Activated CD8-positive, alpha-beta memory T cell treated with anti-CD3 and anti-CD28 coated beads, Interleukin-2, amount 50 U/mL, for 48 hours (primary cell): ENCODE measurements at places on chromosomes 2 and 18.

- DNase-seq: no peak
These were observed 518 bp upstream of the NFU1 start for GRCh38 chr2:69437751-69438154.

- no peak for DNase-seq
These were observed 256.4 kb upstream of the NETO1 start for GRCh38 chr18:73124175-73124574.

- DNase-seq: no peak
These were observed 80.1 kb upstream of the SPOPL start for GRCh38 chr2:138421315-138421970.

GRCh38 chr2:53903011-53903410 is 43.2 kb upstream of the GPR75 start:
- DNase-seq: no peak

DNA sequence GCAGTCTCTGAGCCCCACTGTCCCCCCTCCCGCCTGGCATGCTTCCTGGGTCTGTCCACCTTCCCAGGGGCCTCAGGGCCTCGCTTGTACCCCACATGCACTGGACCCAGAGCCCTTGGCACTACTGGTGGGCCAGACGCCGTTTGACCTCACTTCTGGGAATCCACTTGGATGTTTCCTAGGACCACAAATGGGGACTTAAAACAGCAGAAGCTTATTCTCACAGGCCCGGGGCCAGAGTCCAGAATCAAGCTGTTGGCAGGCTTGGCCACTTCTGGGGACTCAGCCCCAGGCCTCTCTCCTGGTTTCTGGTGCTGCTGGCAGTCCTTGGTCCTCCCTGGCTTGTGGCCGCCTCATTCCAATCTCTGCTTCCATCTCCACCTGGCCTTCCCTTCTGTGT is 19.6 kb downstream of the ANO7 start:
- DNase-seq: no peak

GRCh38 chr2:26088038-26088643 is 54.3 kb downstream of the RAB10 start:
- no peak for DNase-seq

DNA sequence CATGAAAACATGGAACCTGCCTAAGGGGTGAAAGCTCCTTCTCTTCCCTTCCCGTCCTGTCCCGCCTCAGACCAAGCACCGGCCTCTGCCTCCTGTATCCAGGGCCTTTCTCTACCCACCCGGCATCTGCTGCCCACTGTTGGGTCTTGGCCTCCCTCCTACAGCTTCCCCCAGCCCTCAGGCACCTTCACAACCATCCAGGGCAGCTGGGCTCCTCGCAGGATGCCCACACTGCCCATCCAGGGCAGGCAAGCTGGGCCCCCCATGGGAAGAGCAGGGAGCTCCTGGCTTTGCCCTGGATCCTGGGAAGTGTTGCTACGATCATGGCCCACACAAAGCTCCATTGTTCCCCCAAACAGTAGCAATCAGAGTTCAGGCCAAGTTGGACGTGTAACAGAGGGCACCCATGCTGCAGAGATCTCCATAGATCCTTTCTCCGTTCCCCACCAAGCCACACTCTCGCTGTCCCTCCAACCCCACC is 206.6 kb downstream of the NDUFA10 start:
- DNase-seq: peak; percentile 29

- no peak for DNase-seq
These were observed 33.3 kb downstream of the ANXA4 start for GRCh38 chr2:69774984-69775982.

DNA sequence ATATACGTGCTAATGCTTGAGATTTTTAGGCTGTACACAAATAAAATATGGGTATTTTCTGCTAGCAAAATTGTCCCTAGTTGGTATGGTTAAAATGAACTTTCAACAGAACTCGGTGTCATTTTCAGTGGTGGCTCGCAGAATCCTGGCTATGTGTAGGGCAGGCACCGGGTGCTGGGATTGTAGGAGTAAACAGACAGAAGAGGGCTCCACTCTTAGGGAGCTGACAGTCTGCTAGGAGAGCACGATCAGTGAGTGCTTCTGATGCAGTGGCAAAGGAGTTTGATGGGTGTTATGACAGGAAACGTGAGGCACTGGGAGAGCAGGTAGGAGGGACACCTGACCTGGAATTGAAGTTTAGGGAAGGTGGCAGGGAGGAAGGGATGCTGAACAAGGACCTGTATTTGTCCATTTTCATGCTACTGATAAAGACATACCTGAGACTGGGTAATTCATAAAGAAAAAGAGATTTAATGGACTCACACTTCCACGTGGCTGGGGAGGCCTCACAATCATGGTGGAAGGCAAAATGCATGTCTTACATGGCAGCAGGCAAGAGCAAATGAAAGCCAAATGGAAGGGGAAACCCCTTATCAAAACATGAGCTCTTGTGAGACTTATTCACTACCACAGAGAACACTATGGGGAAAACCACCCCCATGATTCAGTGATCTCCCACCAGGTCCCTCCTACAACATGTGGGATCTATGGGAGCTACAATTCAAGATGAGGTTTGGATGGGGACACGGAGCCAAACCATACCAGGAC is 105.4 kb upstream of the LCLAT1 start:
- no peak for DNase-seq

DNA sequence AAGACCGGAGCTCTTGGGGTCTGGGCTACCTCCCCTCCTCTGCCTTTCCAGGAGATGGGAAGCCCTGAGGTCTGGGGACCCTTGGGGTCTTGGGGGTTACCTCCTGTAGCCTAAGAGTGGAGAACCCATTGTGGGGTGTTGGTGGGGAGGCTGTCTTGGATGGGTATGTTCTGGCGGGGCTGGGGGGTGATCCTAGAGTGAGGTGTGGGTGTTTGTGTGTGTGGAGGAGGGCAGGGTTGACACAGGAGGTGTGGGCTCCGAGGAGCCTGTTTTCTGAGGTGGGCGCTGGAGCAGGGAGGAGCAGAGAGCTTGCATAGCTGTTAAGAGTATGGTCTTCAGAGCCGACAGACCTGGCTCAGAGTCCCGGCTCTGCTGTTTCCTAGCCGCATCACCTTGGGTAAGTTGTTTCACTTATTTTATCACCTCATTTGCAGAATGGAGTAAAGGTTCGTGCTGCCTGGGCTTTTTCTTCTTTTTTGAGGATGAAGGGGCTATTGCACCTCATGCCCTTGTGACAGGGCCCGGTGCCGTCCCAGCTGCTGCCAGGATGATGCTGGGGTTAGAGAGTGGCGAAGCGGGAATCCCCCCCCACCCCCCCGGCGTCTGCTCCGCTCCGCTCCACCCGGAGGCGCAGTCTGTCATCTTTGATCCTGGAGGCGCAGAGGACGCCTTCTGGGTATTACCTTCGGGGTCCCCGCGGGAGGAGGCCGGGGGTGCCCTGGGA is 17.2 kb downstream of the TET3 start:
- DNase-seq: no peak

DNA sequence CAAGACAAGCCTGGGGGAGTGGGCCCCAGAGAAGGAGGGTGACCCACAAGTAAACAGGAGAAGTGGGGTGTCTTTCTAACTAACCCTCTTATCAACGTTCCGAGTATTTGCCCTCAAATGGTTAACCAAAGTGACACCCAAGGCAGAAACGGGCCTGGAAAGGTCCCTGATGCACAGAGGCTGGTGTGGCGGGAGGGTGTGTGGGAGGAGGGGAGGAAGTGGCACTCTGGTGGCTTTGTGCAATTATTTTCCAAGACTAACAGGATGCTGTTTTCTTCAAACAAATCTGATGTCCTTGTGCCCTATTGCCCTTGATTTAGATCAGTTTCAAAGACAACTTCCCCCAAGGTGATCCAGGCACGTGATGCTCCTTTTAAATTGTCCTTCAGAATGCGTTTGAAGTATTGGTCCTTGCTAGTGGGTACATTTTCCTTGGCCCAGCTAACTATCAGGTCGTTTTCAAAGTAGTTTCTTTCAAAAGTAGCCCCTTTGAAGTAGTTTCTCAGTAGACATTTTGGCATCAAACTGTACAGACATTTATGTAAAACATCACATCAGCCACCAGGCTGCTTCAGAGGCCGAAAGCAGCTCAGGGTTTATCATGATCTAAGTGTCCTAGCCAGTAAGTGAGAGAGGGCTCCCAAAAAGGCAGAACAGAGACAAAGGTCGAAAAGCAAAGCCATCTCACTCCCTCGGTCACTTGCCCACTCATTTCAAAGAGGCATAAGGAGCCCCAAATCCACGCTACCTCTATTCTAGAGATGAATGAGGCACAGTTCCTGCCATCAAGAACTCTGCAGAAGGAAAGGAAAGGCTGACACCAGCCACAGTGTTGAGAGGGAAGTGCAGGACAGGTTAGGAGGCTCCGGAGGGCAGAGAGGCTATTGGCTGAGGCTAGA is 371.1 kb upstream of the ID2 start:
- peak; percentile 66 for DNase-seq

- DNase-seq: peak; percentile 62
These were observed at the start of gene CNTNAP5 for GRCh38 chr2:124025171-124025580. TSS of gene CNTNAP5 (plus strand) at chr2:124025287. CDS start at chr2:124025651, 364 bp downstream.

DNA sequence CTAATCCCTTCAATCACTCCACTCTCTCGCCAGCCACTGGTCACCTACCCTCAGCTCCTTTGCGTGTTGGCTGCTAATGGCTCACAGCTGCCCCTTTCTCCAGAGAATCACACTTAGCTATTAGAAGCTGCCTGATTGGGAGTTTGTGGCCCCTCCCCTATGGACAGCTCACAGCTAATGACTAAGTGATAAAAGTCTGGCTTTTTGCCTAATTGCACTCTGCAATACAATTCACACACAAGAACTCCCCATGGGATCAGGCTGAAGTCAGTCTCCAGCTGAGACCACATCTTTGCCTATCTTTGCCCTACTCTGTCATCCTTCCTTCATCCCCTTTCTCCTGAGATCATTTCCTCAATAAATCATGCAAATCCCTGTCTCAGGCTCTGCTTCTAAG is 701.9 kb upstream of the RAB6C start:
- no peak for DNase-seq

- DNase-seq: no peak
These were observed 17.9 kb downstream of the RAB12 start for GRCh38 chr18:8627107-8627472.

DNA sequence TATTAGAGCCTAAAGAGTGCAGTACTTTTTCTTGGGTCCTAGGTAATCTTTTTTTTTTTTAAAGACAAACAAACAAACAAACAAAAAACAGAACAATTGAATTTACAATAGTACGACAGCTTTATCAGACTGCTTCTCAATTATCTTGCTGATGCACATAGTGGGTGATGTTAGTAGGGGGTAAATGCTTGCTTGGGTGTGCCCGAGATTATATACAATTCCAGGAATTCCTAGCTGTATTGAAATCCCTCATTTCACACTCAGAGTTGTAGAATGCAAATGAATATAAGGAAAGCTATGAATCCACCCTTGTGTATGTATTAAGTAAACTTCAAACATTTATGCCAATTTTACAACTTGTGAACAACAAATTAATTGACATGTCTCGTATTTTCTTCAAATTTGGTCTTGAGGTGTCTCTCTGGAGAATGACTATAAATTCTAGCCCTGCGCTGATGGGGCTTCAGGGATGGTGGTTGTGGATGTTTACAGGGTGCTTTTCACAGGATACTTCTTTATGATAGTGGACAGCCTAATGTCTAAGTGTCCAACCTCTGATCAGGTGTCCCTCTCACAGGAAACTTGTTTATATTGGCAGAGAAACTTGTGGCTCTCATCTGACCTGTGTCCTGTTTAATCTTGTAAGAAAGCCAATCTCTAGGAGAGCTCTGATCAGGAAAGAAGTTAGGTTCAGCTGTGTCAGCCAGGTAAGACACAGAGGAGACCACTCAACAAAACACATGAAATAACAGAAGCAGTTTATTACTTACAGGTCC is 61.9 kb upstream of the SLC39A10 start:
- DNase-seq: no peak

GRCh38 chr2:25982968-25983280 is 627 bp upstream of the KIF3C start:
- no peak for DNase-seq

DNA sequence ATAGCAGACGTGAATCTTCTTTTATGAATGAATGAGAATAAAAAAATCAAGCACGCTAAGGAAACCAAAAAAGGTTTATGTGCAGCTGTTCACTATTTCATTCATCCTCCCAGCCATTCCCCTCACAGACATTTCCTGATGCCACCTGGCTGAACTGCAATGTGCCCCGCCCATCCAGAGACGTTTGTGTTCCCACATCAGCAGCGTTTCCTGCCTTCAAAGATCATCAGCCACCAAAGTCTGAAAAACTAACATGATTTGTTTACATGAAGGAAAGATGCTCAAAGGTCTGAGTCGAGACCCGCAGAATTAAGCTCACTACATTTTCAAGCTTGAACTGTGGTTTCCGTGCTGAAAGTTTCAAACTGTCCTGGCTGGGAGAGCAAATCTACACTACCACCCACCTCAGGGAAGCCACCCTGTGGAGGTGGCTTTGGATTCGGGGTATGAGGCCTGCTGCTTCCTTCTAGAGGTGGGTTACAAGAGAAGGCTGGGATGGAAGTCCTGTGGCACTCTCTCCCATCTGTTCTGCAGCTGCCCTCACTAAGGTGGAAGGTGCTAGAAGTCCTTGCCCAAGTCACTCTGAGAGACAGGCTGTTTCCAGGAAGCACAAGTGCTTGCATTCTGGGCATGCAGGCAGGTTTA is 201.3 kb upstream of the OSR1 start:
- DNase-seq: no peak

DNA sequence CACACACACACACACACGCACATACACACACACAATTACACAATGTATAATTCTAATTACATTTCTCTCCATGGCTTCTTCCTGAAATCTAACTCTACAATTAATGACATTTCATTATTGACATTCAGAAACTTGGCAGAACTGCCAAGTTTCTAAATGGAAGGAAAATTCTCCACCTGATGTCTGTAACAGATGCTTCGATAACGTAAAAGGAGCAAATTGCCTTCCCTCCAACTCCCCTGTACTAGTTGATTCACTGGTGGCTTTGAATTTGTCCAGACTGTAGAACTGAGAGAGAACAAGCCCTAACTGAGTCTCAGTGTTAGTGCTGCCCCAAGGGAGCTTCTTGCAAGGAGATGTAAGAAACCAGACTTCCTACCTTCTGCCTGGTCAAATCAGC is 255.1 kb upstream of the TMEM200C start:
- no peak for DNase-seq

- no peak for DNase-seq
These were observed 46.2 kb upstream of the CCDC141 start for GRCh38 chr2:179096090-179096489.

- no peak for DNase-seq
These were observed 12.1 kb downstream of the SCYGR4 start for GRCh38 chr2:227629435-227629834.

- no peak for DNase-seq
These were observed 29.6 kb downstream of the RAMP1 start for GRCh38 chr2:237889016-237889415.

GRCh38 chr2:186713691-186714090 is 19.8 kb downstream of the FAM171B start:
- no peak for DNase-seq

GRCh38 chr2:241289053-241289452 is 26.4 kb downstream of the HDLBP start:
- DNase-seq: peak; percentile 23

- DNase-seq: no peak
These were observed 311.9 kb downstream of the CCDC178 start for GRCh38 chr18:33128581-33128980.

GRCh38 chr2:65130664-65131175 is 814 bp upstream of the RAB1A start:
- DNase-seq: no peak

- no peak for DNase-seq
These were observed 789.6 kb upstream of the SLC8A1 start for GRCh38 chr2:41241325-41242000.
